ENCODE measurements at places on chromosomes 16 and 17. TPM values are rescaled to one million over a fixed set of nuclear protein-coding genes. Genes with fewer than 3 reads are reported as not detected.

DNA sequence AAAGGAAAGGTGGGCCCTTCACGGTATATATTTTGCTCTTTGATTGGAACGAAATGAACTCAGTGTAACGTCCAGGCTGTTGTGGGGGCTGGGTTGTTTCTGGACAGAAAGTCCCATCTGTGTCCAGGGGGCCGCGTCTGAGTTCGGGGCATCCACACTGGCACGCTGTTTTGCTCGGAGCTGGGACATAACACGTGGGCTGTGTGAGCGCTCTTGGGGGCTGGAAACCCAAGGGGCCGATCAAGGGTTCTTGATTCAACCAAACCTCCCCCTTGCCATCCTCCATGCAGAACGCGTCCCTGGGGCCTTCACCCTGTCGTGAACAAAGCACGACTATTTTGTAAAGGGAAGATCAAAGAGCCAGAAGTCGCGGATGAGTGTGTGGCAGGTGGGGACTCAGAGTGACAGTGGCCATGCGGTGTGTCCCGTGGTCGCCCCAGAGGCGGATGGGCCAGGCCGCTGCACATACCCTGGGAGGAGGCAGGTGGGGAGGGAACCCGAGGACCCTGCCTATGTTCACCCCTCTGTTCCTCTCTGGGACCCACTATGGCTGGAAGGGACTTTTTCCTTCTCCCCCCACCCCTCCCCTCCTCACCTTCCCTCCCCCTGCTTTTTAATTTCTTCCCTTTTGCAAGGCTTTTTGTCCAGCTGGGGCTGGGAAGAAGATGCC, 387.2 kb downstream of the SEC14L1 start:
- DNase-seq, result no peak

Gene LGALS9B
- total RNA-seq, result not detected

Gene CFAP97D1
- not detected for total RNA-seq

GRCh38 chr16:29664091-29664921, 1.3 kb downstream of the SPN start:
- no peak for DNase-seq

Gene GCGR
- total RNA-seq, result not detected

Gene GNGT2
- total RNA-seq, result not detected

DNA sequence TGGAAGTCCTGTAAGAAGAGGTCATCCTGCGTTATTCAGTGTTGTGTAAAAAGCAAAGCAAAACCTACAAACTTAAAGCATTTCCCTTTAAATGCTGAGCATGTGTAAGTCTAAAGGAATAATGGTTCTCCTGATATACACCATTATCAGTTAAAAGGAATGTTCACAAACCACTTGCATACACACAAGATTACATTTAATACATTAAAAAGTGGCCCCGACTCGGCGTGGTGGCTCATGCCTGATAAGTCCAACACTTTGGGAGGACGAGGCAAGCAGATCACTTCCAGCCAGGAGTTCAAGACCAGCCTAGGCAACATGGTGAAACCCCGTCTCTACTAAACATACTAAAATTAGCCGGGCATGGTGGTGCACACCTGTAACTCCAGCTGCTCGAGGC, 30.5 kb downstream of the CPPED1 start:
- DNase-seq, result no peak

DNA sequence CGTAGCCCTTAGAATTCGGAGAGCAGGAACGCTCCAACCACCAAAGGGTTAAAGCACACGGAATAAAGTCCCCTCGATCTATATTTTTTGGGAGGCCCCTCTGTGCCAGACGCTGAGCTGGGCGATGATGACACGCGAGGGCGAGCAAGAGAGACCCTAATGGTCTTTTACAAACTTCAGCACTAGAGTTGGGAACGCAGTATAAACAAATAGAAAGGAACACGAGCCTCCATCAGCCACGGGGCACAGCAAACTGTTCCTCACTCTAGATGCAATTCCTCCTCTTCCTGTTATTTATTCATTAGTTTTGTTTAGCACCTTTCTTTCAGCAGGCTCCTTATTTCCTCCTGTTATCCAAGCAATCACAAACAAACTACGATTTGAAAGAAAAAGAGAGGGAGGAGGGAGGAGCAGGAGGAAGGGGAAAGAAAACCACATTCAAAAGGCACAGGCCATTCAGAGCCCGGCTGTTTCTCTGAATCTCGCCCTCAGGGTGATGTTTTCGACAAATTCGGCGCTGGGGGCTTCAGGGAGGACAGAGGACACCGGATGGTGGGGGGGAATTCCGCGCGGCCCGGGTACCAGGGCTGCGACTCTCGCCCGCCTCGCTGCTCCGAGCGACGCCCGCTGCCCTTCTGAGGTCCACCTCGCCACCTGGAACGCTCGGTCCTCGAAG, 1.6 kb downstream of the TOX3 start:
- DNase-seq, result no peak

- peak; percentile 86 for DNase-seq
Measured at GRCh38 chr16:50152807-50153595, at the start of gene TENT4B. TENT4B (plus strand) TSS chr16:50153306; CDS start chr16:50153622, 316 bp downstream.

Gene IL32
- total RNA-seq, result 16.2 TPM

Gene ARHGDIG
- total RNA-seq, result 2.1 TPM

DNA sequence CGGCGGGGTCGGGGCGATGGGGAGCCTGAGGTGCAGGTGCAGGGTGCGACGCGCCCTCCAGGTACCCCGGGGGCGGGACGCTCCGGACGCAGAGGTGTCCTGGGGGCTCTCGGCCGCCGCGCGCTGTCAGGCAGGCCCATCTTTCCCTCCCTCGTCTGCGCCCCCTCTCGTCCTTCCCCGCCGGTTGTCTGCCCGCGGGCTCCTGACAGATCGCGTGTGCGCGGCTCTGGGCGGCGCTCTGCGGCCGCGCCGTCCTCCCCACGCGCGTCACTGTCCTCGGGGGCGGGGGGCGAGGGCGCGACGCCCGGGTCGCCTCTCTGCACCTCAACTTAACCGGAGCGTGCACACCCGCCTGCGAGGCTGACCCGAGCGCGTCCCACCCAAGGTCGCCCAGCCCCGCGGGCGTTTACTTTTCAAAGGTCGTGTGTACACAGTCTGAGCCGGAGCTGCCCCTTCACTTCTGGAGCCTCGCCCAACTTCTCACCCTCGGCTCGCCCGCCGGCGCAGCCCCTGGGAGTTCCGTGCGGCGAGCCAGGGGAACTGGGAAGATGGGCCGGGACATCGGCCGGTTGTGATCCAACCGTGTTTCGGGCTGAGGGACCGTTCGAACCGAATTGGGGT, 512 bp downstream of the AKAP1 start:
- peak; percentile 68 for DNase-seq

DNA sequence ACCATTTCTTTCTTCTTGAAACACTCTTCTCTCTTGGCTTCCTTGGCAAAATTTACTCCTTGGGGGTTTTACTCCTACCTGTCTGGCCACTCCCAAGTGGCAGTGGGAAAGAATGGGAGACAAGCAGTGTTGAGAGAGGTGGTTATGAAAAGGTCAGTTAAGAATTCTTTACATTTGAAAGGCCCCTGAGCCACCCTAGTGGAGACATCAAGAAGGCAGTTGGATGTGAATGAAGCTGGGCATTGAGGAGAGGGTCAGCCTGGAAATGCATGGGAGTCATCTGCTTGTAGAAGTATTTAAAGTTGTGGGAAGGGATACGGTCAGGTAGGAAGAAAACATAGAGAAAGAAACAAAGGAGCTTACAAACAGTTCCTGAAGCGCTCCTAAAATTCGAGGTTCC, 42.3 kb upstream of the CCNF start:
- DNase-seq, result no peak

GRCh38 chr17:74892013-74892841, 1.2 kb downstream of the FADS6 start:
- DNase-seq, result no peak

DNA sequence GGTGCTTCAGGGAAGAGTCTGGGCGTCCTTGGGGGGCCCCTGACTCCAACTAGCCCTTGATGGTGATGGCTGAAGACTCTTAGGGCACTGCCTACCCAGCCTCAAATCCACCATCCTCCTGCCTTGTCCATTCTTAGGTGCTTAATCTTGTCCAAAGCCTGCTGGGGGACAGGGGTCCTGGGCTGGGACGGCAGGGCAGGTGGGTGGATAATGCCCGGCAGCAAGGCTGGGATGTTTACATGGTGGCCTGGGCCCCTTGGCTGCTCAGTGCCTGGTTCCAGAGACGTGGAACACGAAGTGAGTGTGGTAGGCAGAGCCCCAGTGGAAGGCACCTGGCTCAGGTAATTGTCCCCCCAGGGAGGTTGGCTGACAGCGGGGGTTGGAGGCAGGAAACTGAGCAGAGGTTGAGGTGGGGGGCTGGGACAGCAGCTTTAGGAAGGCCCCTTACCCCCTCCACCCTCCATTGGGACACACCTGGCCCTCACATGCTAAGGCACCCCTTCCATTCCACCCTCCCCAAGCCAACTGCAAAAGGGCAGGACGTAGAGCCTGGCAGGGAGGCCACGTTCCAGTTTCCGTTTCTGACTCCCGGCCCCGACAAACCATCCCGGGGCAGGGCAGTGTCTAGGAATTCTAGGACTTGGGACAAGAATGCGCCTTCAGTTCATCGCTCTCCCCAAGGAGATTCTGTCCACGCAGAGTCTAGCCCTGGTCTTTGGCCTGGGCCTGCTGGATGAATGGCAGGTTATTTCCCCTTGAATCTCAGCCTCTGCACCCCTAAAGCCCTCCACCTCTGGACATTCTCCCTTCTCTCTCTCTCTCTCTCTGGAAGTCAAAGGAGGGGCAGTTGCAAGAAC, 1.9 kb downstream of the FOXJ1 start:
- DNase-seq, result no peak

Gene GNG13
- total RNA-seq, result not detected

GRCh38 chr17:21345236-21345635, 30.9 kb upstream of the KCNJ12 start:
- DNase-seq, result no peak

Gene CTRB1
- total RNA-seq, result not detected

DNA sequence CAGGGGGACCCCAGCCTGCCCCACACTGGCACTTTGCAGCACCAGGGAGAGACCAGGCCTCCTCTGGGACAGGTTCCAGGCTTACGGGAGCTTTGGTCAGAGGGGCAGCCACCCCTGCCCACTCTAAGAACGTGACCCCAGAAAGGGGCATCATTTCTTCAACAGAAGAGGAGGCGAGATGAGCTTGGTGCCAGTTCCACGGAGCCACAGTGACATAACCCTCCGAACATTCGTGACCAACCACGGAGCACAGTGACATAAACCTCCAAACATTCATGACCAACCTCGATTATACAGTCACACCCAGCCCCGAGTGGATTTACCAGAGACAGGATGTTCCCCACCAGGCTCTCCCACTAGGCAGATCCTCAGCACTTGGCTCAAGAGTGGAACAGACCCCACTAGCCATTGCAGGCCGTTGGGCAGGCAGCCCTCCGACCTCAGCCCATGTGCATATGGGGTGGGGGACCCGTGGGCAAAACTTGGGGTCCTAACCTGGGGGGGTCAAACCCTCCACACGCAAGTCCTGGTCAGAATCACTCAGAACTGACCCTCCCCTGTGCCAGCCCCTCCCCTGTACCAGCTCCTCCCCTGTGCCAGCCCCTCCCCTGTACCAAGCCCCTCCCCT, 112.9 kb downstream of the METRNL start:
- peak; percentile 11 for DNase-seq

Gene CDRT4
- total RNA-seq, result 6.4 TPM

Gene JPH3
- total RNA-seq, result not detected

- DNase-seq, result no peak
Measured at GRCh38 chr17:74392848-74393247, 25.5 kb downstream of the GPR142 start.

DNA sequence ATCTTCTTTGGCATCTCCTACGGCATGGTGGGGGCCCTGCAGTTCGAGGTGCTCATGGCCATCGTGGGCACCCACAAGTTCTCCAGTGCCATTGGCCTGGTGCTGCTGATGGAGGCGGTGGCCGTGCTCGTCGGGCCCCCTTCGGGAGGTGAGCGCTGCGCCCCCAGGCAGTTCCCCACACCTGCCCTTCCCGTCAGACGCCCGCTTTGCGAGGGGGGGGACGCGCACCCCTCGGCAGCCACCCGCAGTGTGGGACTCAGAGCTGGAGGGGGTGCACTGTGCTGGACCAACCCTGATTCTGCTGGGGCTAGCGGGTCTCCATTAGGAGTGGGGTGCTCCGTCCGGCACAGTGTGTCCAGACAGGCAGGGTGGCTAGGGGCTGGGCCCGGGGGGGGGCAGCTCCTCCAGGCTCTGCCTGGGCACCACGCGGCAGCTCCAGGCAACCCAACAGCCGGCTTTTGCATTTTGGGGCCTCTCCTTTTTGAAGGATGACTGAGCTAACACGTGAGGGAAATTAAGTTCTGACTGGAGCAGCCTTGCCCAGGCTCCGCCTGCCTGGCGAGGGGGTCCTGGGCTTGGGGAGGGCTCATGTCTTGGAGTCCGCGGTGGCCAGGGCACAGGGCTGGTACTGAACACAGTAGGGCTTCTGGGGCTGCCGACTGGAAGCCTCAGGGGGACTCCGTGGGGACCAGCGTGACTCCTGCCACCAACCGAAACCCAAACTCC, 9.1 kb downstream of the SLC16A3 start:
- peak; percentile 39 for DNase-seq

DNA sequence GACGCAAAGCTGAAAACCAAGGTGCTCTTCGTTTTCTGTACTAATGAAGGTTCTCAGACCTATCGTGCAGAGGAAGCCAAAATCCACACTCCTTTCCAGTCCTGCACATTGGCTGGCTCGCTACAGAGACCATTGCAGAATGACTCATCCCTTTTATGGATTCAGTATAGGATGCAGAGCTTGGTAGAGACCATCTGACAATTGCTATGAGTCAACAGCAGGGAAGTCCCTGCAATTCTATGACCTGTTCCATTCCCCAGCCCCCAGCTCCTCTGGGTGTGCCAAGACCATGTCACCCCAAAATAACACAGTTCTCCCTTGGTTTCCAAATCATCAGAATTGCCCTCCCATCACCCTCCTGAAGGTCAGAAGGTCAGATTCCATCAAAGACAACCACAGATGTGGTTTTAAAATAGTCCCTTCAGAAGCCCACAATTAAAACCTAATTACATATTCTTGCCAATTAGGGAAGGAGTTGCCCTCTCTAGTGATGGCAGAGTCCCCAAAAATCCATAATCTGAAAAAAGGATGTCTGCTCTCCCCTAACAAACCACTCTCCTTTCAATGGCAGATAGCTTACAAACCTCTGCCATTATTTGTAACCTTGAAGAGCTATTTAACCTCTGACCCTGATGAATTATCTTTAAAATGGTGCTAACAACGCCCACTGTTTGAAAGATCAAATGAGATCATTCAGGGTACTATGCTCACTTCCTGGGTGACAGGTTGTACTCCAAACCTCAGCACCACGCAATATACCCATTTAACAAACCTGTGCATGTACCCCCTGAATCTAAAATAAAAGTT, 108.2 kb upstream of the RBBP6 start:
- no peak for DNase-seq
